ENCODE measurements at places on chromosomes 12 and 14.

DNA sequence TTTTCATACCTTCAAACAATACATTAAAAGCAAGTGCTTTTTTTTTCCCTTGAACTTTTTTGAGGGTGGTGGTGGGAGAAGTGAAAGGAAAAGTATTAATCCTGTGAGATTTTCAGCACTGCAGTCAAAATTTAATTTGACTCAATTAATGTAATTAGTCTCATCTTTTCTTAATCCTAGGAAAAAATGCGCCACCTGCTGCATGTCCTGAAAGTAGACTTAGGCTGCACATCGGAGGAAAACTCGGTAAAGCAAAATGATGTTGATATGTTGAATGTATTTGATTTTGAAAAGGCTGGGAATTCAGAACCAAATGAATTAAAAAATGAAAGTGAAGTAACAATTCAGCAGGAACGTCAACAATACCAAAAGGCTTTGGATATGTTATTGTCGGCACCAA lies 52.2 kb downstream of the SPATA7 start:
- no peak for DNase-seq

- no peak for DNase-seq
These were observed 218.1 kb upstream of the SRRM4 start for GRCh38 chr12:118763234-118763633.

- no peak for DNase-seq
These were observed 9.4 kb downstream of the PLD4 start for GRCh38 chr14:104933746-104934733.

GRCh38 chr14:76088771-76089571 lies 62.8 kb upstream of the GPATCH2L start:
- DNase-seq, result no peak

- DNase-seq, result peak; percentile 25
These were observed 159.1 kb downstream of the C12orf50 start for GRCh38 chr12:87870061-87870460.

GRCh38 chr12:92879698-92880322 lies 49.3 kb downstream of the EEA1 start:
- DNase-seq, result no peak

Measured in astrocyte (in vitro differentiated cells and primary cell).